Cardiac fibroblast (primary cell): ENCODE measurements at places on chromosomes 3 and 15.

DNA sequence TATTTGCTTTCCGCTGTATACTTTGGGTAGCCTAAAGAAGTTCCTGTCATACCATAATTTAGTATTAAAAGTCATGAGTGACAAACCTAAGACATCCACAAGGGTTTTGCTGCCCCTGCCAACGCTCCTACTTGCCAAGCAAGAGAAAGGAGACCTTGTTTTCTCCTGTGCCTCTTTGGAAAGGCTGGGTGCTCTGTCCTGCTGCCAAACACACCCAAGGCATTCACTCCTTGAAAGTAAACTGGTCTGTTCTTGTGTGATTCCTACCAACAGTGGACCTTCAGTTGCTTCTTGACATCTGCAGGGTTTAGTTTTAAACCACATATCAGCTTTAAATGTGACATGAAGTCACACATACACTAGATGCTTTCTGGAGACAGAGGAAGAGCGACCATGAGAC, 295.4 kb downstream of the SLC9A9 start:
- DNase-seq = no peak

GRCh38 chr3:132033471-132033870, 1.3 kb downstream of the CPNE4 start:
- no peak for DNase-seq

- no peak for DNase-seq
Observed at GRCh38 chr3:149003653-149004305, 12.4 kb downstream of the GYG1 start.

- DNase-seq = no peak
Observed at GRCh38 chr3:150385296-150386242, 22.5 kb upstream of the TSC22D2 start.

- DNase-seq = no peak
Observed at GRCh38 chr3:50606596-50606995, 5.0 kb downstream of the CISH start.

GRCh38 chr15:56281145-56281544, 37.5 kb upstream of the RFX7 start:
- no peak for DNase-seq

- peak; percentile 4 for DNase-seq
Observed at GRCh38 chr15:94395640-94396039, 164.3 kb downstream of the MCTP2 start.
